Neural crest cell (in vitro differentiated cells): ENCODE measurements at places on chromosomes 16 and 17. TPM values are rescaled to one million over a fixed set of nuclear protein-coding genes. Genes with fewer than 3 reads are reported as not detected.

GRCh38 chr16:781346-782010 lies 6.7 kb downstream of the RPUSD1 start:
- H3K4me3 ChIP-seq: no peak overlapping the region
- no peak for DNase-seq
- no peaks in the 10 kb centered on the region for H3K36me3 ChIP-seq
- no peaks in the 10 kb centered on the region for H3K4me1 ChIP-seq

- H3K27ac ChIP-seq: no peak overlapping the region
- H3K27me3 ChIP-seq: peaks cover 44% of the 10 kb centered on the region
- H3K4me1 ChIP-seq: no peaks in the 10 kb centered on the region
- DNase-seq: no peak
- H3K36me3 ChIP-seq: no peaks in the 10 kb centered on the region
- no peak overlapping the region for H3K4me3 ChIP-seq
Observed at GRCh38 chr16:48676836-48677235, 66.9 kb upstream of the N4BP1 start.

- H3K36me3 ChIP-seq: peaks cover 3% of the 10 kb centered on the region
- peaks cover 29% of the 10 kb centered on the region for H3K4me1 ChIP-seq
- H3K4me3 ChIP-seq: peak overlapping the region; percentile 25
- DNase-seq: no peak
- no peak overlapping the region for H3K27ac ChIP-seq
Observed at GRCh38 chr17:61453566-61454380, 1.6 kb downstream of the TBX4 start.

DNA sequence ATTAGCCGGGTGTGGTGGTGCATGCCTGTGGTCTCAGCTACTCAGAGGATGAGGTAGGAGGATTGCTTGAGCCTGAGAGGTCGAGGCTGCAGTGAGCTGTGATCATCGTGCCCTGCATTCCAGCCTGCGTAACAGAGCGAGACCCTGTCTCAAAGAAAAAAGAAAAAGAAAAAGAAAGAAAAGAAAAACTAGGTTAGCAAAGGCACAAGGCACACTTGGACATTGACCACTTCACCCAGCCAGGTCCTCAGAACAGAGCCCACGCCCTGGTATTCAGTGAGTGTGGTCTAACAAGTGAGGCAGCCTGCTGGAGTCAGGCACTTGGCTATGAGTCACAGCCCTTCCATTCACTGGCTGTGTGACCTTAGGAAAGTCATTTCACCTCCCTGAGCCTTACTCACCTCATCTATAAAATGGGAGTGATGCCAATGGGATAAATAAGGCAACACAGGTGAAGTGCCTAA lies 10.4 kb downstream of the MILR1 start:
- H3K4me3 ChIP-seq: no peak overlapping the region
- no peaks in the 10 kb centered on the region for H3K36me3 ChIP-seq
- no peaks in the 10 kb centered on the region for H3K27me3 ChIP-seq
- no peaks in the 10 kb centered on the region for H3K4me1 ChIP-seq

The ASB16 gene
- total RNA-seq: 0.25 and 0.26 TPM in 2 replicates

The GDPD3 gene
- 6.7 and 7.7 TPM in 2 replicates for total RNA-seq
